ENCODE measurements at places on chromosomes 1 and 21. TPM values are rescaled to one million over a fixed set of nuclear protein-coding genes. Genes with fewer than 3 reads are reported as not detected.

The ACTL8 gene
- total RNA-seq = 1.0 TPM

The PYGO2 gene
- total RNA-seq = 21.3 TPM

The CSRP1 gene
- 413 TPM for total RNA-seq

The GPR52 gene
- total RNA-seq = not detected

The FAM3B gene
- total RNA-seq = not detected

The SAMD13 gene
- 0.58 TPM for total RNA-seq

The HPCAL4 gene
- 0.25 TPM for total RNA-seq

The NPPB gene
- not detected for total RNA-seq

The KRTAP20-1 gene
- not detected for total RNA-seq

The PRELP gene
- total RNA-seq = 0.02 TPM

The VHLL gene
- not detected for total RNA-seq

The DMBX1 gene
- 1.1 TPM for total RNA-seq

The AK4 gene
- 25.3 TPM for total RNA-seq

The KIAA0040 gene
- 0.76 TPM for total RNA-seq

The SELL gene
- 0.24 TPM for total RNA-seq

The PLXNA2 gene
- 2.0 TPM for total RNA-seq

The CD52 gene
- not detected for total RNA-seq

The TSNAX gene
- total RNA-seq = 38.8 TPM

The TMOD4 gene
- total RNA-seq = not detected

The INSRR gene
- total RNA-seq = not detected

The MCOLN3 gene
- 3.8 TPM for total RNA-seq

The KRTAP19-3 gene
- not detected for total RNA-seq

The KRTAP11-1 gene
- not detected for total RNA-seq

The FAM163A gene
- not detected for total RNA-seq

The ADORA1 gene
- total RNA-seq = 0.50 TPM

The MFN2 gene
- total RNA-seq = 28.9 TPM

The PARP1 gene
- 114 TPM for total RNA-seq

The SHCBP1L gene
- total RNA-seq = not detected

The UMODL1 gene
- not detected for total RNA-seq

The NTNG1 gene
- not detected for total RNA-seq

The MAEL gene
- total RNA-seq = not detected

The COA6 gene
- 93.5 TPM for total RNA-seq
